ENCODE measurements at places on chromosomes 3 and 15.

GRCh38 chr3:177760803-177761202 lies 563.5 kb upstream of the TBL1XR1 start:
- no peak for DNase-seq

GRCh38 chr3:12303993-12304392 lies 15.1 kb downstream of the PPARG start:
- DNase-seq = no peak

GRCh38 chr3:146466604-146467003 lies 2.8 kb downstream of the PLSCR2 start:
- no peak for DNase-seq

- DNase-seq = no peak
These were observed 142.0 kb upstream of the PDZRN3 start for GRCh38 chr3:73766599-73767381.

- no peak for DNase-seq
These were observed 8.5 kb downstream of the AMOTL2 start for GRCh38 chr3:134365766-134366065.

GRCh38 chr15:80464951-80465625 lies 60.9 kb downstream of the ARNT2 start:
- no peak for DNase-seq

GRCh38 chr3:81513591-81513990 lies 247.9 kb downstream of the GBE1 start:
- no peak for DNase-seq

DNA sequence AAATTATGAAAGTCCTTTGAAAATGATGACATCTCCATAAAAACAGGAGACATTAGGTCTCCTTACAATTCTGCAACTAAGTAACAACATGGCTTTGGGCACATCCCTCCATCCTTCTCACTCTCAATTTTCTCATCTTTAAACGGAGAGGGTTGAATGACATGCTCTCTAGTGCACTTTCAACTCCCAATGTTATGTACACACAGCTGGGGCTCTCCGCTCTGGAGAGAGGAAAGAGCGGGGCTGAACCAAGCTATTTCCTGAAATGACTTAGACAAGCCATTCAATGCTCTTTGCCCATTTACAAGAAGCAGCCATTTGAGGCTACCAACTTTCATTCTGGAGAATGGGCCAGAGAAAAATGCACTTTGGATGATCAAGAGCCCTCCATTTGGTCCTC lies 144.2 kb upstream of the BNIP2 start:
- no peak for DNase-seq

GRCh38 chr3:31289584-31289983 lies 243.1 kb upstream of the STT3B start:
- DNase-seq = no peak

DNA sequence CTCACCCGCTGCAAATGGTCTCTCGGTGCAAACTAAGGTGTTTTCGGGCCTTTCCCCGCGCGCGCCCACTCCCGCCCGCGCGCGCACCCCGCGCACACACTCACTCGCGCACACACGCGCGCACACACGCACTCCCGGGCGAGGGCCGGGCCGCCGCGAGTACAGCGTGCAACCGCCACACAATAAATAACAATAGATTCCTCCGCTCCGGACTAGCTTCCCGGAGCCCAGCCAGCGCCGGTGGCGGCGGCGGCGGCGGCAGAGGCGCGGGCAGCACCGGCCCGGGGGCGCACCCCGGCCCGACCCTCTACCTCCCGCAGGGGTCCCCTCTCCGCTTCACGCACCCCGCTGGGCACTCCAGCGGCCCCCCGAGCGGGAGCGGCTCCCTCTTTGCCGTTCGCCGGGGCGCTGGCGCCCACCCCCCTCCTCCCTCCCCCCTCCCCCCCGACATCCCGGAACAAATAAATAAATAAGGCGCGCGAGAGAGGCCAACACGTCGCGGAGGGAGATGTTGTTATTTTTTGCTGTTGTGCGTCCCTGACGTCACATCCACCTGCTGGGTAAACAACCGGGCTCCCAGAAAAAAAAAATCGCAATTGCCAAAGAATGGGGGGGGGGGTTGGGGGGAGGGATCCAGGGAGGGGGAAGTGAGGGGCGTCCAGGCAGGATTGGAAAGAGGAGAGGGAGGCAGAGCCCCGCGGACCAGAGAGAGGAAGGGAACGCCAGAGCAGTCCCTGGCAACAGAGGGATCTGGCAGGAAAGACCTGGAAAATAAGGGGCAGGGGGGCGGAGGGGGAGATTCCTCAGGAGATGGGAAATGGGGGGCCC lies at the start of gene FOXP1:
Gene FOXP1 (minus strand): TSS at position 163 of the 828 bp plus-strand sequence. CDS start 385,347 bp downstream, outside the sequence.
- DNase-seq = no peak

- DNase-seq = no peak
These were observed 240.6 kb upstream of the TOPAZ1 start for GRCh38 chr3:44001072-44001471.

GRCh38 chr3:124566701-124567100 lies 163.6 kb upstream of the UMPS start:
- no peak for DNase-seq
